ENCODE measurements at places on chromosomes 12 and 14.

GRCh38 chr14:60681271-60681670, 32.0 kb upstream of the SIX1 start:
- DNase-seq = no peak

DNA sequence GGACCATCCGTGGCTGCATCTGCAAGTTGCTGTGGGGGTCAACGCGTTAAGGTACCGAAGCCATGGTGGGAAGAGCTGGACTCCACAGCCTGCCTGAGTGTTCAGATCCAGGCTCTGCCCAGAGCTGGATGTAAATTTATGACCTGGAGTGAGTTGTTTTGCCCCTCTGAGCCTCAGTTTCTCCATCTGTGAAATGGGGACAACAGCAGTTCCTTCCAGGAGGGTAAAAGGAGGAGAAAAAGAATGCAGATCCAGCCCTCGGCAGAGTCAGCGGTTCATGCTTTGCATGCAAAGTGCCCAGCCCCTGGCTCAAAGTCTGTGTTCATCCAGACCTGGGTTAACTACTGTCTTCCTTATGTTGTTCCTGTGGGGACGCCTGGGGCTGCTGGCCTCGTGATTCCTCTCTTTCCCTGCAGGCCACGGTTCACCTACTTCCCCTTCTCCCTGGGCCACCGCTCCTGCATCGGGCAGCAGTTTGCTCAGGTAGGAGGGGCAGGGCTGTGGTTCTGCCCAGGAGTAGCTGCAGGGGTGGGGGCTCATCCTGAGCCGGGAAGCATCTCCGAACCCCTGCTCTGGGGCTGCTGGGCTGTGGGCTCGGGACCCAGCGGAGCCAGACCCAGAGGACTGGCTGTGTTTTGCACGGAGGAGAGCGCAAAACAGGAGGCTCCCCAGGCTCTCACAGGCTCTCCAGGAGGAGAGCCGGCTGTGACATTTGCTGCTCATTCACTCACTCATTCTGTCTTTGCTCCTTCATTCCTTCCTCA, 41.9 kb downstream of the CYP46A1 start:
- no peak for DNase-seq

GRCh38 chr14:72796935-72797334, 97.0 kb downstream of the DPF3 start:
- no peak for DNase-seq

DNA sequence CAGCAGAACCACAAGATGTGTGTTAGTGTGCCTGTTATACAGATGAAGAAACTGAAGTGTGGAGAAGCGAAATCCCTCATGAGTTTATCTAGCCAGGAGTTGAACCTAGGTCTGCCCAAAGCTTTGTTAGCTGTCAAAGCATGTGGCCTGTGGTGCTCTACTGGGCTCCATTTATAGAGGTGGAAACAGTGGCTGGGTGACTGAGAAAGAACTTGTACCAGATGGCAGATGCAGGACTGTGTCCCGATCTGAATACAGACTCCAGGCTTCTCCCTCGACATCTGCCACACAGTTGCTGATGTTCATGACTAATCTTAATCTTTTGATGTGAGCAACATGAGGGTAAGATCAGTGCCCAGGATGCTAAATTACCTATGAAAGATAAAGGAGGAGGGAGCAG, 89.1 kb downstream of the C12orf75 start:
- no peak for DNase-seq

DNA sequence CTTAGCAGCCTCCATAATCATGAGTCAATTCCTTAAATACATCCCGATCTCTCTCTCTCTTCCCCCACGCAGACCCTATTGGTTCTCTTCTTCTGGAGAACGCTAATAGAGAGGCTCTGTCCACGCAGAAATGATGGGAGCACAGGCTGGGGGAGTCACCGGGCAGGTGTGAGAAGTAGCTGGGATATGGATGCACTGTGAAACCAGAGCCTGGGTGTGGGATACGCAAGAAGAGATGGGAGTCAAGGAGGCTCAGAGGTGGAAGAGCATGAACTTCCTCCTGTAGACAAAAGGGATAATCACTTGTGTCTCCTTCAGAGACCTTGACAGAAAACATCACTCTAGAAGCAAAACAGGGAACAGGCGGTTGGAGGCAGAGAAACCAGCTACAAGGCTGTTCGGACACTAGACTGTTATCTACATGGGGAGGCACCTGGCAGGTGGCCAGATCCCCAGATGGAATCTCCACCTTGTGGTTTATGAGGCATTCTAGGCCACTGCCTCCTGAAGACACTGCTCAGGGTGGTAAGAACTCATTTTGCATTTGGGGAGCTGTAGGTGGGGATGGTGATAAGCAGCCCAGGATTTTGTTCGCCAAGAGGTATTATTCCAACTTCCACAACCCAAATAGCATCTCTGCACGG, 7.2 kb upstream of the SELPLG start:
- no peak for DNase-seq

- no peak for DNase-seq
Observed at GRCh38 chr12:60920841-60921495, 1325.1 kb downstream of the SLC16A7 start.

DNA sequence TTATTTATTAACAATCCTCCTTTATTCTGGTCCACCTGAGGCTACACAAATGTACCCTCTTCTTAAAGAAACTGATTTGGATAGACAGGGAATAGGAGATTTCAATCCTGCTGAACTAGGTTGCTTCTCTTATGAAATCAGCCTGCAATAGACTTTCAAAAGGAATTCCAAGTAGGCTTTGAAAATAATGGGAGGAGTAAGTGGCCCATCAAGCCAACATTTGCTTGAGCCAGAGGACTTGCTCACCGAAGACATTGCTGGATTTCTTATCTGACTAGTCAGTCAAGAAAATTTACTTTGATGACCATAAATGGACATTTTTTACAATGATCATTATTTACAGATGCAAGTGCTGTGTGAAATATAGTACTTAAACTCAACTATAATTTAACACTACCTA, 82.8 kb upstream of the RASSF8 start:
- no peak for DNase-seq

- DNase-seq = peak; percentile 48
Observed at GRCh38 chr12:53381731-53382630, 2.0 kb downstream of the SP1 start.

- DNase-seq = no peak
Observed at GRCh38 chr12:78101113-78101876, 270.6 kb downstream of the NAV3 start.

GRCh38 chr12:87272851-87273250, 756.4 kb downstream of the C12orf50 start:
- no peak for DNase-seq

GRCh38 chr14:81161088-81161487, 59.7 kb downstream of the GTF2A1 start:
- DNase-seq = no peak

GRCh38 chr14:100115726-100116125, 43.7 kb downstream of the DEGS2 start:
- no peak for DNase-seq

DNA sequence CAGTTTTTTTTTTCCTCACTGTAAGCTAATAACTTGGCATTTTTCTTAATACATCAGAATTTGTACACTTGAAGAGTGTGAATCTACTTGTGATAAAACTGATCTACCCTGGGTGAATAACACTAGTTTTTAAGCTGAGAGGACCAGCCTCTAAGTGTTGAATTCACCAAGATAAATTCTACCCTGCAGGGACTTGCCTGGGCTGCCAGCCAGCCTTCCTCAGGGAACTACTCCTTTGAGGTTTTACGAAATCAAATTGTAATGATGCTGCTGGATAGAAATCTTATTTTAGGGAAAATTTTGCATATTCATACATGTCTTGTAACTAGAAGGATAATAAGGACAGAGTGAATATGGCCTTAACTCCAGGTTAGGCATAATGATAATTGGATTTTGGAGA, 1.9 kb downstream of the MED21 start:
- DNase-seq = no peak

DNA sequence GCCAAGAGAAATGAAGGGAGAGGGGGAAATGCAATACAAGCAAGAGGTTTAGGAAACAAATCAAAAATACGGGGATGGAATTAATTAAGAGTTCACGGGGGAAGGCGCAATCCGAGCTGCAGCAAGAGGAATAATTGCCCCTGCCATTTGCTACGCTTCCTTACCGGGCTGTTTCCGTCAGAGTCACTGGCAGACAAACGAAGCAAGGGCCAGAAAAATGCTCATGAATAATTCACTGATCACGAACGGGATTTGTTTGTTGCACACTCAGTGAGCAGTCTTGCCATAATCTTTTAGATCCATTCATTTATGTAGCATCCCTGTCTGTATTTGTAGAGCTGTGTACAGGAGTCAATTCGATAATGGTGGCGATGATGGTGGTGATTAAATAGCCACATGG, 39.0 kb downstream of the PLXNC1 start:
- DNase-seq = no peak

DNA sequence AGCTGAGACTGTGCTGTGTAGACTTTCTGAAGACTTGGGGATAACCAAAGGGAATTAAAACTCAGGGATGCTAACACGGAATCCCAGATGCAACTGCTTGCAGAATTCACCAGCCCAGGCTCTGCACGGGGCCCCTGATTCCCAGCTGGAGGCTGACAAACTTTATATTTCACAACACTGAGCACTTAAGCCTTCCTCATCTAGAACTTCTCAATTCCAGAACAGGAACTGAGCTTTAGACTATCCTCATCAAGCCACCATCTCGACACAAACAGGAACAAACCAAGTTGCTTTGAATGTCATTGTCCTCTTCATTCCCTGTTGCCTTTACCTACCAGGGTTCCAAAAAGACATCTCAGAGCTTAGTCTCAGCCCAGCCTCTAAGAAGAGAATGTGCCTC, 22.2 kb downstream of the CCDC63 start:
- DNase-seq = no peak

- no peak for DNase-seq
Observed at GRCh38 chr14:105223770-105224544, 24.4 kb upstream of the BTBD6 start.

GRCh38 chr12:131100031-131100674, 146.4 kb downstream of the ADGRD1 start:
- DNase-seq = no peak

GRCh38 chr14:68440820-68441219, 352.0 kb downstream of the ZFP36L1 start:
- DNase-seq = peak; percentile 34

- DNase-seq = no peak
Observed at GRCh38 chr12:13104409-13104808, 942 bp upstream of the GSG1 start.

- no peak for DNase-seq
Observed at GRCh38 chr14:40119765-40120164, 687.5 kb upstream of the FBXO33 start.

GRCh38 chr14:76677534-76678145, 83.6 kb upstream of the VASH1 start:
- no peak for DNase-seq

DNA sequence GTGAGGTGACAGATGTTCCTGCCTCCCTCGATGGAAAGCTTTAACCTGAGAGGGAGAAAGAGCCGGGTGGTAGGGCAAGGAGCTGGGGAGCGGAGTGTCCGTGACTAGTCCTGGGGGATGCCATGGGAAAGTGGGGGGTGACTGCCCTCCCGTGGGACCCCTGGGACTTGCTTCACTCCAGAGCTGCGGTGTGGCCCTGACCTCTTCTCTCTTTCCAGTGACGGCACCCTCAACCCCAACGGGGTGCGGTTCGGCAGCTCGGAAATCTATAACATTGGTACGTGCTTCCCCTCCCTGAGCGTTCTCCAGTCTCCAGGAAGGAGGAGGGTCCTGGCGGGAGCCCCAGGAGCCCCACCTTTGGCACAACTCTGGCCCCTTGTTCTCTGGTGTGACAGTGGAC, 69.3 kb downstream of the AACS start:
- DNase-seq = no peak

- DNase-seq = no peak
Observed at GRCh38 chr14:68730811-68731425, 61.9 kb downstream of the ZFP36L1 start.

- peak; percentile 100 for DNase-seq
Observed at GRCh38 chr12:13196130-13196921, at the start of gene EMP1. EMP1 (plus strand) TSS chr12:13196726; CDS start chr12:13211511, 14,785 bp downstream.

DNA sequence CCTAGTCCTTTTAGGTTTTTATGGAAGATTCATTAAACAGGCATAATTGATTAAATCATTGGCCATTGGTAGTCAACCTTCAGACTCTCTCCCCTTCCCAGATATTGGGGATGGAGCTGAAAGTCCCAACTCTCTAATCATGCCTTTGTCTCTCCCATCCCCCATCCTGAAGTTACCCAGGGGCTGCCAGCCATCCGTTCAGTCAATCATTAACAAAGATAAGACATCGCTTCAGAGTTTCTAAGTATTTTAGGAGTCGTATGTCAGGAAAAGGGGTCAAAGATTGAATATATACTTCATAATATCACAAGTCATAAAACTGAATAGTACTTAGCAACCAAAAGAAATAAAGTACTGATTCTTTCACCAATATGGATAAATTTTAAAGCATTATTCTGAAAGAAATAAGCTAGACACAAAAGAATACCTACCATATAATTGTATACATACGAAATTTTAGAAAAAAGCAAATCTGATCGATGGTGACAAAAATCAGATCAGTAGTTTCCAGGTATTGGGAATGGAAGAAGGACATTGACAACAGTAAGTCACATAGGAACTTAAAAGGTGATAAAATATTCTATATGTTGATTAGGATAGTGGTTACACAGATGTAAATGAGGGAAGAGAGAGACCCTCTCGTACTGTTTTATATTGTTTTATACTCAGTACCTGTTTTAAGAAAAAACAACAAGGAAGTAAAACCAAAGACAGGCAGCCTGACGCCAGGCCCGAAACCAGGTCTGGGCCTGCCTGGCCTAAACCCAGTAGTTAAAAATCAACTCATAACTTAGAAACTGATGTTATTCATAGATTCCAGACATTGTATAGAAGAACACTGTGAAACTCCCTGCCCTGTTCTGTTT, 414.4 kb downstream of the DAD1 start:
- DNase-seq = no peak

- DNase-seq = no peak
Observed at GRCh38 chr14:84028080-84028604, 1501.8 kb upstream of the FLRT2 start.

DNA sequence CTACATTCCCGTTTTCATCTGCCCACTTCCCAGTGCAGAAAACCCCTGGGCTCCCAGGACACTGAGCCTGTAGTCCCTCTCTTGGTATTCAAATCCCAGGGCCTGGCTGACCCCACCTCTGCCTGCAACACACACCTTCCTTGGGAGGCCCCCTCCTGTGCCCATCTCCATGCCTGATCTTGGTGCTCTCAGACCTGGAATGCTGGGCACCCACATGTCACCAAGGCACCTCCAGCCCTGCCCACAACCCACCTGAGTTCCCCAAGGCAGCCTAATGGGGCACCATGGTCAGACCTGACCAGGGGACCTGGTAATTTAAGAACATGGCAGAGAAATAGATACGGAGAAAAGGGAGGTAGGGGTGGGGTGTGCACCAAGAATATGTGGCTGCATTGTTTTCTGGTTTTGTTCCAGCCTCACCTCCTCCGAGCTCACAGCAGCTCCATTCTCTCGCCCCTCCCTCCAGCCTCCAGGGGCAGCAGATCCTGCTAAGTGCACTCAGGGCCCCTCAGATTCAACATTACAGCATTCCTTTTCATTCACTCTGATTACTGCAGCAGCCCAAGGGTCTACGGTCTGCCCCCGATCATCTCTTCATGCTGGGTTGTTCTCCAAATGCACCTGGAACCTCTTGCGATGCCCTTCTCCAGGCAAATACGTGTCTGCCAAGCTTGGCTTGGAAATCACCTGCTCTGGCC, 9.2 kb upstream of the HSP90AA1 start:
- no peak for DNase-seq
